ENCODE measurements at places on chromosomes 13 and 19. TPM values are rescaled to one million over a fixed set of nuclear protein-coding genes. Genes with fewer than 3 reads are reported as not detected.
A peak's percentile ranks its signal among the peaks of the same experiment; 100 is the strongest.

- DNase-seq, result no peak
Observed at GRCh38 chr19:6925801-6926751, 38.7 kb downstream of the ADGRE1 start.

- DNase-seq, result peak; percentile 36
Observed at GRCh38 chr13:110553417-110553816, 8.1 kb downstream of the RAB20 start.

DNA sequence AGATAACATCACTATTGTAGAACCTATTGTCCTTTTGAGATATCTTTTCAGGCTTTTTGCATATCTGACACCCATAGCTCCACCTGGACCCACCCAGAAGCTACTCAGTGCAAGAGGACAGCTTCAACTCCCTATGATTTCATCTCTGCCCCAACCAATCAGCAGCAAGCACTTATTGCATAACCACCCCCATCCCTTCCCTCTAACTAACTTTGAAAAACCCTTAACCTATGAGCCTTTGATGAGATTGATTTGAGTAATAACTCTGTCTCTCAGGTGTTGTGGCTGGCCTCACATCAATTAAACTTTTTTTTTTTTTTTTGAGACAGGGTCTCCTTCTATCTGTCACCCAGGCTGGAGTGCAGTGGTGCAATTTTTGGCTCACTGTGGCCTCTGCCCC is 13.4 kb upstream of the MTRF1 start:
- no peak for DNase-seq

- no peak for DNase-seq
Observed at GRCh38 chr13:112643759-112644459, 45.9 kb upstream of the ATP11A start.

- DNase-seq, result peak; percentile 38
Observed at GRCh38 chr13:21625366-21625765, 21.4 kb upstream of the MICU2 start.

GRCh38 chr13:112198396-112199010 is 131.6 kb downstream of the SOX1 start:
- DNase-seq, result no peak

DNA sequence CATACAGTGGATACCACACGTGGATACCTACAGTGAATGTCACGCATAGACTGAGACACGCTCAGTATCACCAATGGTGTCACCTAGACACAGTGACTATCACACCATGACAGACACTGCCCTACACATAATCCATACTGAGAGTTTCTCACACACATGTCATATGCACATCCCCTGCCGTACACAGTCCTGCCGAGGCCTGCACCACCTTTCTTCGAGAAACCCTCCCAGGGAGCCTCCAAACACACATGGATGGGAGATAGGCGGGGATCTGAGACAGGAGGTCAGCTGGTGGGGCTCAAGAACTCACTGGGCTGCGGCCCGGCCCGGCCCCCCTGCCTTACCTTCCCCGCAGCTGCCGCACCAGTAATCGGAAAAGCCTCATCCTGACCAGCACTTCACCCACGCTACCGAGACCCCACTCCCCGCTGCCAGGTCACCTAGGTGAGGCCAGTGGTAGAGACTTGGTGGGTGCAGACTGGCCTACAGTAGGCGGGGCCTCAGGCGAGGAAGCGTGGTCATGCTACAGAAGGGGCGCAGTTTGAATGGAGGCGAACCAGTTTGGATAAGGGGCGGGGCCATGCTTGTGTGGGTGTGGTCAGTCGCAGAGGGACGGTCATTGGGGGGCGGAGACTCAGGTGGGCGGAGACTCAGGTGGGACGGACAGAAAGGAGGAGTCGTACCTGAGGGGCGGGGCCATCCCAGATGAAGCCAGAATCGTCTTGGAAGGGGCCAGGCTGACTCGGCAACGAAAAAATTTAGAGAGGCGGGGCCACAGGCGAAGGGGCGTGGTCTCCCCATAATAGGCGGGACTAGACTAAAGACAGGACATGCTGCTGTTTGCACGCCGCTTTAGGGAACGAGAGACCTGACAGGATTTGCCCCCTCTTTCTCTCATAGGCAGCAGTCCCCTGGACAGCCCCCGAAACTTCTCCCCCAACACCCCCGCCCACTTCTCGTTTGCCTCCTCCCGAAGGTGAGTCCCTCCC is 2.1 kb downstream of the MAST1 start:
- no peak for DNase-seq

DNA sequence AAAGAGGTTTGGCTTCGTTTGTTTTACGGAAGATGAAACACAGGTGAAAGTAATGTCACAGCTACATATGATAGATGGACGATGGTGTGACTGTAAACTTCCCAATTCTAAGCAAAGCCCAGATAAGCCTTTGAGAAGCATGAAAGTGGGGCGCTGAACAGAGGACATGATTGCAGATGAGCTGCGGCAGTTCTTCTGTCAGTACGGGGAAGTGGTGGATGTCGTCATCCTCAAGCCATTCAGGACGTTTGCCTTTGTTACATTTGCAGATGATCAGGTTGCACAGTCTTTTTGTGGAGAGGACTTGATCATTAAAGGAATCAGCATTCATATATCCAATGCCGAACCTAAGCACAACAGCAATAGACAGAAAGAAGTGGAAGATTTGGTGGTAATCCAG is 111.5 kb upstream of the DIAPH3 start:
- no peak for DNase-seq

- no peak for DNase-seq
Observed at GRCh38 chr13:81283062-81283461, 942.1 kb upstream of the SPRY2 start.

- no peak for DNase-seq
Observed at GRCh38 chr13:23320926-23321534, 112.5 kb downstream of the SACS start.

GRCh38 chr19:41604831-41605230 is 22.0 kb downstream of the CEACAM4 start:
- DNase-seq, result no peak

DNA sequence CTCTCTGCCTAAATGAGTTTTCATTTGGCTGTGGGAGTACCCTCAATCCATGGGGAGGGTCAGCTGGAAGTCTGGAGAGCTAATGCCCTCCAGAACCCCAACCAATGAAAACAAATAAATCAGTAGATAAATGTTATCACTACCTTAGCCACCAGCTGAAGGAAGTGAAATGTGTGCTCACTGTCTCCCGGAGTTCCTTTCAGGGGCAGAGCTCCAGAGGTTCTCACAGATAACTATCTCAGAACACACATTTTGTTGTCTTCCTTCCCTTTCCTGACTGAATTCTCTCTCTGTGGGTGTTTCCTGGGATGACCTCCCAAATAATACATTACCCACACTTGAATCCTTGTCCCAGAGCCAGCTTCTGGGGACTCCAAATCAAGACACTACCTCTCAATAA is 779.6 kb downstream of the DIAPH3 start:
- DNase-seq, result no peak

DNA sequence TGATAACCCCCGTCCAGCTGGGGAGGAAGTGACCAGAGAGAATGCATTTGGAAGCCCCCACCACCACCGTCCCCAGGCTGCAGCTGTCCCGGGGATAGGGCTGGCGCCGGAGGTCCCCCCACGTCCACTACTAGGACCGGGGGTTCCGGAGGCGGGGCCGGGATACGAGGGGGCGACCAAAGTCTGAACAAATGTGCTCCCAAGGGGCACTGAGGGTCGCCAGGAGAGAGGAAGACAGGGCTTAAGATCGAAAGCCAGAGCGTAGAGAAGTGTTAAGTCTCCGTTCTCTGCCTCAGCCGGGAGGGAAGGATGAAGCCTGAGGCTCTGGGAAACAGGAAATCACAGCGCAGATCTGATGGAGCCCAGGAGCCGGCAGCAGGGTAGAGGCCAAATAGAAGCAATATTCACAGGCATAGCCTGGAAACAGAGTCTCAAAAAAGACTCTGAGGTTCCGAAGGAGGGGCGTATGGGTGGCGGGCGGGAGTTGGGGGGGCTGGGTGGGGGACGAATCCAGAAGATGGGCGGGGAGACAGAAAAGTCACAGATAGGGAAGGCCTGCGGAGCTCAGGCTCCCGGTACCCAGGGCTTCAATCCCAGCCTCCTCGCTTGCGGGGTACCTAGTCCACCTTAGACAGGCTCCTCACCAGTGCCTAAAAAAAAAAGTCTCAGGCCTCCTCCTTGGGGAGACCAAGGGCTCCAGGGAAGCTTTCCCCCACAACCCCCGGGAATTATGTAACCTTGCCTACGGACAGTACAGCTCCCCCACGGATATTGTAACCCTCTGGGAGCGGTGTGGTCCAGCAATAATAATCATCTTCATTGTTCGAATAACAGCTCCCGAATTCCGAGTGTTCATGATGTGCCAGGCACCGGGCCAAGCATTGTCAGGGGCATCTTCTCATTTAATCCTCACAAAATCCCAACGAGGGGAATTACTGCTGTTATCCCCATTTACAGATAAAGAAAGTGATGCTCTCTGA is 1.1 kb upstream of the ERF start:
- peak; percentile 53 for DNase-seq

The SMIM44 gene
- total RNA-seq, result not detected

The SLC15A1 gene
- not detected for total RNA-seq

The SERTAD3 gene
- 35.2 TPM for total RNA-seq

The CEACAM5 gene
- not detected for total RNA-seq

The LILRB5 gene
- not detected for total RNA-seq

The KRTDAP gene
- total RNA-seq, result not detected

The ATP4A gene
- total RNA-seq, result not detected

The CGB1 gene
- not detected for total RNA-seq

The AP1M2 gene
- 1.6 TPM for total RNA-seq
